Glomerular endothelial cell (primary cell): ENCODE measurements at places on chromosomes 1 and 21. TPM values are rescaled to one million over a fixed set of nuclear protein-coding genes. Genes with fewer than 3 reads are reported as not detected.

Gene SARS1
- 153 and 156 TPM in 2 replicates for total RNA-seq

Gene SLC9A1
- 64.3 and 112 TPM in 2 replicates for total RNA-seq

Gene OR2L5
- not detected in 2 replicates for total RNA-seq

Gene CFAP126
- not detected in 2 replicates for total RNA-seq

Gene UMODL1
- total RNA-seq = not detected in 2 replicates

Gene CD5L
- not detected in 2 replicates for total RNA-seq

Gene OR2T1
- total RNA-seq = not detected in 2 replicates

Gene DIP2A
- total RNA-seq = 38.1 and 62.0 TPM in 2 replicates

Gene ESPN
- 0.15 and 1.1 TPM in 2 replicates for total RNA-seq

Gene SPATA6
- total RNA-seq = 3.1 and 4.2 TPM in 2 replicates

Gene SH3D21
- 2.4 and 4.0 TPM in 2 replicates for total RNA-seq

Gene NRIP1
- 44.9 and 54.1 TPM in 2 replicates for total RNA-seq

Gene HTR1D
- 3.4 and 5.8 TPM in 2 replicates for total RNA-seq

Gene LCE3D
- not detected in 2 replicates for total RNA-seq

Gene ZBTB18
- total RNA-seq = 20.2 and 25.0 TPM in 2 replicates

Gene TNFSF18
- 59.4 and 224 TPM in 2 replicates for total RNA-seq

Gene SZT2
- 11.3 and 21.8 TPM in 2 replicates for total RNA-seq

Gene RAB3B
- 10.2 and 11.4 TPM in 2 replicates for total RNA-seq

Gene CELA2A
- not detected in 2 replicates for total RNA-seq

Gene TTLL10
- total RNA-seq = not detected in 2 replicates

Gene OR2T2
- not detected in 2 replicates for total RNA-seq

Gene CFHR1
- total RNA-seq = not detected in 2 replicates
